ENCODE measurements at places on chromosomes 3 and 15.

GRCh38 chr3:110576960-110577359 lies 494.7 kb upstream of the NECTIN3 start:
- no peak for DNase-seq

DNA sequence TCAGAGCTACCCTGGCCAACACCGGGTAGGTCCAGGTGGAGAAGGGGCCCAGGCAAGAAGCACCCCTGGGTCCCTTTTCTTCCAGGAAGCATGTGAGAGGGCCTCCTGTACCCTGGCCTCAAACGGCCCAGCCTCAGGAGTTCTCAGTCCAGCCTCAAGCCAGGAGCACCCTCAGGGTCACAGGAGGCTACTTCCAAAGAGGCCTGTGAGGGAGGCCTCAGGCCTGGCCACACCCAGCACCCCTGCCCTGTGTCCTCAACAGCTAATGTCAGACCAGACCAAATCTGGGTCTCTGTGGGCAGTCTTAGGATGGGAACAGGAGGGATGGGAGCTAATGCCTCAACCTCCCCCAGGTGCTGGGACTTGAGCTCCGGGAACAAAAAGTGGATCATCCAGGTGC lies 23.5 kb downstream of the PTH1R start:
- DNase-seq: no peak

- DNase-seq: no peak
Observed at GRCh38 chr15:34613301-34613700, 29.9 kb upstream of the GOLGA8B start.

- no peak for DNase-seq
Observed at GRCh38 chr3:13579063-13579462, 30.1 kb downstream of the FBLN2 start.

DNA sequence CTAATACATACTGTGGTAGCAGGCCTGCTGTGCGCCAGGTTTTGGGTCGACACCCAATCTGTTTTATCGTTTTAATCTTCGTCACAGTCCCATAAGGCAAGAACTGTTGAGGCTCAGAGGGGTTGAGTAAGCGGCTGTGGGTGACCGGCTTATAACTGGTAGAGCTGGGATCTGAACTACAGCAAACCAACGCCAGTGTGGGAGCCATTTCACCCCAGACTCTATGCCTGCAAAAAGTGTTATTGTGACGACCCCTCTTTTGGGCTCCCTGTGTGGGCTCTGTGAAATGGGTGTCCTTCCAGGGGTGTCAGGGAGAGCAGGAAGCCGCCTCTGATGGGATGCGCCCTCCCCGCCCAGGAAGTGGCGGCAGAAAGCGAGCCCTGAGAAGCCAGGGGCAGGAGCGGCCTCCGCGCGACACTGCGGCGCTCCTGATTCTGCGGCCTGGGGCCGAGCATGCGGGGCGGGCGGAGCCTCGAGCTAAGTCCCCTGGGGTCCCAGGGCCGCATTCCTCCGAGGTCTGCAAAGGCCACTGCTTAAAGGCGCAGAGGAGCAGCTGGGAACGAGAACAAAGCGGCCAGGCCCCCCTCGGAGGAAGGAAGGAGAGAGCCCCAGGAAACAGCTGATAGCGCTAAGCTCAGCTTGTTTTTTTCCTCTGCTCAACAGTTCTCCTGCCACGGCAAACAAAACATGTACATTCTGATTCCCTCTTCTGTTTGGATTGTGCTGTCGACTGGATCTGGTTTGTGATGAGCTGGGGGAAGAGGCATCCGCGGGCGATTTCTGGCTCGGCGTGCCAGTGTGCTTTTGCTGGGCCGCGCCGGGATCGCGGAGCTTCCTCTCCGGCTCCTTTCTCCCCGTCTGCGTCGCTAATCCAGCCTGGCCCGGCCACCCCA lies 33.9 kb downstream of the GRK7 start:
- DNase-seq: peak; percentile 49

DNA sequence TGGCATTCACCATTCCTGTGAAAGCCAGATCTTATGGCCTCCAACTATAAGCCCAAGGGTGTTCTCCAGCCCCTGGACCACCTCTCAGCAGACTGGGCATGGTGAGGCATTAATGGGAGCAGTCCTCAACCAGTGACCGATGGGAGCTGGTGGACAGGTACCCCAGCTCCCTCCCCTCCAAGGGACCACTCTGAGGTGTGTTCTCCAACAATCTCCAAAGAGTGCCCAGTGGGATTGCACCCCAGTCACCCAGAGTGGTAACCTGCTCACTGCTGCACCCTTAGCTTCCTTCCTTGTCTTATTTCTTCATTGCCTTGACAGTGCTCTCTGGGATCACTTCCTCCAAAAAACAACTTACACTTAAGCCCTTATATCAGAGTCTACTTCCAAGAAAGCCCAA lies 8.2 kb upstream of the ITGA11 start:
- no peak for DNase-seq

DNA sequence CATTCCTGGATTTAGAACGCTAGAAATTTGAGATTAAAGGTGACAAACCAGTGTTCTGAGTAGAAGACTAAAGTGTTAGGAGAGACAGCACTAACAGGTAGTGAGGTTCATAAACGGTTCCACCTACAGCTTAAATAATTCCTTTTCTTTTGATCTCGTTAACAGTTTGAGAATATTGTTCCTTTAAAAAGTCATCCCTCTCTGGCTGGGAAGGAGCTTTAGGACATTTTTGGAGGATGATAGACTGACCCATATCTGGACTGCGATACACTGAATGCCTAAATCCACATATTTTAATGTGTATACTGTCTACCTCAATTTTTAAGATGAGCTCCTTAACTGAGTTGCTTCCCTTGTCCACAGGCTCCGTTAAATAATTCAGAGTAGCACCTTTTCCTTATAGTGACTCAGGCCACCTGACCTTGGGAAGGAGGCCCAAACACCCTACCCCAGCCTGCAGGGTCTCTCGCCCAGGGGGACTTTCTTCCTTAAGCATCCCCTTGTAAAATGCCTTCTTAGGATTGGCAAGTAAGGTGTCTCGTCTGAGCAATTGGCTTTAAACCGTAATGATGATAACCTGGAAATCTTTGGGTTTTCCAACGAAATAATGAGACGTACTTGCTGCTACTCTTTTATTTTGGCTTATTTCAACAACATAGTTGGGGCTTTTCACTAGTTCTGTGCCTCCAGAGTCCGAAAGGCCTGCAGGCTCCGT lies 3.3 kb downstream of the TRIM71 start:
- DNase-seq: no peak

- DNase-seq: peak; percentile 33
Observed at GRCh38 chr15:29888646-29889045, 66.4 kb upstream of the TJP1 start.

- no peak for DNase-seq
Observed at GRCh38 chr15:83030021-83030420, 18.6 kb upstream of the C15orf40 start.

DNA sequence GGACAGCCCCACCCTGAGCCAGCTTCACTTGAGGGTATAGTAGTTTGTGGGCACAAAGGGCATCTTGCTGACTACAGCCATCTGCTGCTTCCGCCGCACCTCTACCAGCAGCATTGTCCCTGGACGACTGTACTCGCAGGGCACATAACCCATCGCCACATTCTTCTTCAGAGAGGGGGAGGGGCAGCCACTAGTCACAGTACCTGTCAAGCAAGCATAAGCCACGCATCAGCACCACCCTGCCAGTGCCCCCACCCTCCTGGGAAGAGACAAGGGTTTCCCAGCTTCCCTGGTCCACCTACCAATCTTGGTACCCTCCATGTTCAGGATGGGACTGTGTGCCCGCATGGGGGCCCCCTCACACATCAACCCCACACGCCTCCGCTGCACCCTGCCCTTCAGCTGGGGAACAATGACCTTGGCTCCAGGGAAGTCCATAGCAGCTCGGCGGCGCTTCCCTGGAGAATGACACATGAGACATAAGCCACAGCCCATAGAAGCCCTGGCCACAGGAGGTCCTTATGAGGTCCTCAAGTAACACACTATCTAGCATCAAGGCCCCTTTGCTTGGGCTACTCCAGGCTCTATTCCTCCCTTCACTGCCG lies 4.7 kb downstream of the AMT start:
- DNase-seq: no peak

GRCh38 chr3:37772773-37773354 lies 88.8 kb upstream of the CTDSPL start:
- DNase-seq: no peak

GRCh38 chr15:76181705-76182107 lies 121.9 kb downstream of the TMEM266 start:
- DNase-seq: no peak

DNA sequence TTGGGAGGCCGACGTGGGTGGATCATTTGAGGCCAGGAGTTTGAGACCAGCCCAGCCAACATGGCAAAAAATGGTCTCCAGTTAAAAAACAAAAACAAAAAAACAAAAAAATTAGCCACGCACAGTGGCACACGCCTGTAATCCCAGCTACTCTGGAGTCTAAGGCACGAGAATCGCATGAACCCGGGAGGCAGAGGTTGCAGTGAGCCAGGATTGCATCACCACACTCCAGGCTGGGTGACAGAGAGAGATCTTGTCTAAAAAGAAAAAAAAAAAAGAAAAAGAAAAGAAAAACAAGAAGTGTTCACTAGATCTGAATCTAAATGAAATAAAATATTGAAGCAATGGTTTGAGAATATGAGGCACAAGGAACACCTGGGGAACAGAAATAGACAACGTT lies 36.7 kb downstream of the SLC9A9 start:
- no peak for DNase-seq

All from muscle of back (tissue), 13 donors.